ENCODE measurements at places on chromosomes 2 and 18. TPM values are rescaled to one million over a fixed set of nuclear protein-coding genes. Genes with fewer than 3 reads are reported as not detected.
A peak's percentile ranks its signal among the peaks of the same experiment; 100 is the strongest.

DNA sequence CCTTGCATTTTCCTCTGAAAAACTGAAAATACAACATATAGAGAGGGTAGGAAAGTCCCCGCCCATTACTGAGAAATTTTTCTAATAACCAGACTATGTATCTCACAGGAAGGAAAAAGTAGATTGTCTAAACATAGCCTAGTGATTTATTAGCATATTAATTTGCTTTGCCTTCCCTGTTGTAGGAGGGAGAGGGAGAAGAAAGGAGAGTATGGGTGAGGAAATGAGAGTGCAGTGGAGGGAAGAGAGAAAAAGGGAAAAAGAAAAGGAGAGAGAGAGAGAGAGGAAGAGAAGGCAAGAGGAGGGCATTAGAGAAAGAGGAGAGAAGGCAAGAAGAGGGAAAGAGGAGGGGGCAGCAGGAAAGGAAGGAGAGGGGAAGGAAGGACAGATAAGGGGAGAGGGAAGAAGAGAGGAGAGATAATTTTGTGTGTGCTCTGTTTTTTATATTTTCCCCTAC, 3.6 kb upstream of the KYNU start:
- DNase-seq, result no peak

DNA sequence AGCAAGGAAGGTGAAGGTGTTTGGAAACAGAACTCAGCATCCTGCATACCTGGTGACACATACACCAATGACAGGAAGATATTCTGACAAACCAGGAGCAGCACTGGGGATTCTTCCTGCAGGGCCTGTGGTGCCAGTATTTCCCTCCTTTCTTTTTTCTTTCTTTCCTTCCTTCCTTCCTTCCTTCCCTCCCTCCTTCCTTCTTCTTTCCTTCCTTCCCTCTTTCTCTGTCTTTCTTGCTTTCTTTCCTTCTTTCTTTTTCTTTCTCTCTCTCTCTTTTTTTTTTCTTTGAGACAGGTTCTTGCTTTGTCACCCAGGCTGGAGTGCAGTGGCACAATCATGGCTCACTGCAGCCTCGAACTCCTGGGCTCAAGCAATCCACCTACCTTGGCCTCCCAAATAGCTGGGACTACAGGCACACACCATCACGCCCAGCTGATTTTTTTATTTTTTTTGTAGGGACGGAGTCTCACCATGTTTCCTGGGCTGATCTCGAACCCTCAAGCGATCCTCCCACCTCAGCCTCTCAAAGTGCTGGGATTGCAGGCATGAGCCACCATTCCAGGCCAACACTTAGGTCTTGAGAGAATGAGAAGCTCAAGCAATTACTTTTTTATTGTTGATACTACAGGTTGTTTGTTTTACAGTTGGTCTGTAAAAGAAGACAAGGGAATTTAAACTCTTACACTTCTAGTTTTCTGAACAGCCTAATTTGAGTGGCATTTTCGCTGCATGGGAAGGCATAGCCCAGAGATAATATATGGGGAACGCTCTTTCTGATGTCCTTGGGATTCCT, 54.7 kb upstream of the GATA6 start:
- no peak for DNase-seq

DNA sequence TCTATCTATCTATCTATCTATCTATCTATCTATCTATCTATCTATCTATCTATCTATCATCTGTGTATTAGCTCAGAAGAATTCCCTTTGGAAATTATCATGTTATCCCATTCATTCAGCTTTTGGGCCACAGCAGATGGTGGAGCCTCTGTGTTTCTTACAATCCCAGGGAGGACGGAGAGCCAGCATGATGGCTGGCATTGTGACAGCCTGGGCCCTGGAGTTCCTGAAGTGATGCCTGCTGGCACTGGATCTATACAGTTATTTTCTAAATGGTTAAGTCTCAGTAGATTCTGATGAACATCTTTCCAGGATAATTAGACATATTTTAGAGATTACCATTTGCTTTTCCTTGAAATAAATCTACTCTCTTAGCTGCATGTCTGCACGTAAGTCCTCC, 385.4 kb upstream of the NXPH2 start:
- DNase-seq, result no peak

- no peak for DNase-seq
Observed at GRCh38 chr18:75089748-75090327, 119.1 kb downstream of the PTGR3 start.

- DNase-seq, result no peak
Observed at GRCh38 chr2:1870431-1870830, 126.1 kb upstream of the PXDN start.

DNA sequence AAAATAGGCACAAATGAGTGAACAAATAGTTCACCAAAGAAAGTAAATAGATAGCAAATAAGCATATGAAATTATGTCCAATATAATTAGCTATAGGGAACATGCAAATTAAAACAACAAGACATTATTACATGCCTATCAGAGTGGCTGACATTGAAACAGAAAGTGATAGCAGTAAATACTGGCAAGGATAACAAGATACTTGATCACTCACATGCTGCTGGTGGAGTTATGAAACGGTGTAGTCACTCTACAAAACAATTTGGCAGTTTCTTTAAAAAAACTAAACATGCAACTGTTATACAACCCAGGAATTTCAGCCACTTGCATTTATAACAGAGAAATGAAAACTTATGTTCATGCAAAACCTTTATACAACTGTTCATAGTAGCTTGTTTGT, 439.2 kb upstream of the ACVR2A start:
- no peak for DNase-seq

- no peak for DNase-seq
Observed at GRCh38 chr2:232038251-232038880, 76.9 kb downstream of the DIS3L2 start.

- DNase-seq, result no peak
Observed at GRCh38 chr2:31945572-31945935, 65.3 kb downstream of the MEMO1 start.

- peak; percentile 5 for DNase-seq
Observed at GRCh38 chr2:241767464-241768250, 9.0 kb upstream of the GAL3ST2 start.

DNA sequence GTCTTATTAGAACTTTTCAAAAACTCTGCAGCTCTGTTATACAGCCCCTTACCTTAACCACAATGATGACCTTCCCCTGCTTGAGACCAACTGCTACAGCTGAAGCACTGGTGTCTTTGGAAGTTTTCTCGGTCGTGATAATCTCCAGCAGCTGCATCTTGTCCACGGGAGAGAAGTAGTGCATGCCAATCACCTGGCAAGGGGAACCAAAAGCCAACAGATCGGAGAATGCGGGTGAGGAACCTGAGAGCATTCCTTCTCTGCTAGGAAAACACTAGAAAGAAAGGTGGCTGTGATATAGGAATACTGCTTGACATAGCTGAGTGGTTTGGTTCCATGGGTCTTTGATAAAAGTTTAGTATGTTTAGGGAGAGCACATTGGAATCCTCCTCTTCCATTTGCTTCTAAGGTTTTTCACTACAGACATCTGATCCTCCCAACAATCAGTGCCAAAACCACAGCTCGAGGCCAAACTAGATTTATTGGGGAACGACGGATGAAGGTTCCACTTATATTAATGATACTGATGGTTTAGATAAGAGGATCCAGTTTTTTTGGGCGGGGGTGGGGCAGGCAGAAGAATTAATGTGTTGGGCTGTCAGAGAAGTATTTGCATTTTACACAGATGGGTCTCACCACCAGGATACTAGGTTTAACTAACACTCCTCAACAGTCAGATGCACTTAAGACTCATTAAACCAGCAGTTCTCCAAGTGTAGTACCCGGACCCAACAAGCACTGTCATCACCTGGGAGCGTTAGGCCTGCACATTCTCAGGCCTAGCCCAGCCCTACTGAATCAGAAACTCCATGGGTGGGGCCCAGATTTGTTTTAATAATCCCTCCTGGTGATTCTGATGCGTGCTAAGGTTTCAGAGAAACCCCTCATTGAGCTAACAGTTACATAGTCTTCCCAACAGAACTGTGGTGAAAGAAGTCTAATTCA, 22.4 kb downstream of the GAREM2 start:
- no peak for DNase-seq

- no peak for DNase-seq
Observed at GRCh38 chr2:126765395-126765794, 109.4 kb downstream of the GYPC start.

- no peak for DNase-seq
Observed at GRCh38 chr2:118049816-118050140, 35.9 kb upstream of the CCDC93 start.

- DNase-seq, result no peak
Observed at GRCh38 chr18:33840212-33840593, 262.2 kb downstream of the ASXL3 start.

GRCh38 chr2:84817239-84817655, 63.6 kb downstream of the TRABD2A start:
- DNase-seq, result no peak

- no peak for DNase-seq
Observed at GRCh38 chr18:62399781-62400308, 74.7 kb downstream of the TNFRSF11A start.

GRCh38 chr18:38981389-38981788, 1415.8 kb upstream of the CELF4 start:
- no peak for DNase-seq

- no peak for DNase-seq
Observed at GRCh38 chr2:14751581-14751980, 119.1 kb downstream of the LRATD1 start.

DNA sequence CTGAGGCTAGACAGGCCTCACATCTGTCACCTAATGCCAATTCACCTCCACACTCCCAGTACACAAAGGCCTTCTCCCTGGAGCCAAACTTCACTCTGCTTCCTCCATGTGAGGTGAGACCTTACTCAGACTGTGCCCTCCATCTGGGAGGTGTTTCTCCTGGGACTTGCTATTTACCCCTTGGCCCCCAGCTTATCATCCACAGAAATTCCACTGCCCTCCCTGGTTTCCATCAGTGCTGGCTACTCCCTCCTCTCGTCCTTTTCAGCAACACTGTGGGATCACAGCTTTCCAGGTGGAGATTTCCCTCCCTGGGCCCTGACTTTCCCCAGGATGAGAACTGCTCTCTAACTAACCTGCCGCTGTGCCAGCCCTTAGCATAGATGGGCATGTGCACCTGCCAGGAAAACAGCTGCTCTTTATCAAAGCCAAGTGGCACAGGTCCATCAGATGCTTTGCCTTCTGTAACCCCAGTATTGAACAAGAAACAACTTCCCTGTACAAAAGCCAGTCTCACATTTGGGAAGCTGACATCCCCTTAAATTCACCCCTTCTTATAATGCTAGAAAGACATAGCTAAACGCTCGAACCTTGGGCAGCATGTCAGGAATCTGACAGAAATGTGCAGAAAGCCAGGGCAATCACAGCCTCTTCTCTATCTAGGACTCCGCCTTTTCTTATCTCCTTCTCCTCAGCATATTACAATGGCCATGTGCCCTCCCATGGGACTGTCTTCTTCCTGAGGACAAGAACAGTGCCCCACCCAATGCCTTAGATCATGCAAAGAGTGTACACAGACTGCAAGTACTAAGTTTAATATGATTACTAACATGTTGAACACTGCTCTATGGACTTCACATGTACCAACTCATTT, 535.5 kb upstream of the ID2 start:
- no peak for DNase-seq

GRCh38 chr18:26963292-26963691, 97.8 kb upstream of the AQP4 start:
- DNase-seq, result no peak

GRCh38 chr2:63975437-63976124, 43.6 kb downstream of the VPS54 start:
- DNase-seq, result no peak

DNA sequence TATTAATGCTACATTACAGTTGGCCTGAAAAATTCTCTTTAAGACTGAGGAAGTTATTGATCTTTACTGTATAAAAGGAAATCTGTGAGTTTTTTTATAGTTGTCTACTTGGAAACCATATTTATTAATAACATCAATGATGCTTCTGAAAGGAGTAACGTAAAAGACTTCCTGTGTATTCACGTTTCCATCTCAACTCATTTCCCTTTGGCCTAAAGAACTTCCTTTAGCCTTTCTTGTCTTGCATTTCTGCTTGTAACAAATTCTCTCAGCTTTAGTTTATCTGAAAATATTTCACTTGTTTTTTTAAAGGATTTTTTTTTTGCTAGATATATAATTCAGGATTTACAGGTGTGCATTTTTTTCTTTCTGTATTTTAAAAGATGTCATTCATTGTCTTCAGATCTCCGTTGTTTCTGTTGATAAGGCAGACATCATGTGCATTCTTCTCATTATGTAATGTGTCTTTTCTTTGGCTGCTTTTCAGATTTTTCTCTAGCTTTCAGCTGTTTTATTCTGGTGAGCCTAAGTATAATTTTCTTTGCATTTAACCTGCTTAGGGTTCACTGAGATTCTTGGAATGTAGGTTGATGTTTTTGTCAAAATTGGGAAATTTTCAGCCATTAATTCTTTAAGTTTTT, 159.0 kb upstream of the DAPL1 start:
- DNase-seq, result no peak

DNA sequence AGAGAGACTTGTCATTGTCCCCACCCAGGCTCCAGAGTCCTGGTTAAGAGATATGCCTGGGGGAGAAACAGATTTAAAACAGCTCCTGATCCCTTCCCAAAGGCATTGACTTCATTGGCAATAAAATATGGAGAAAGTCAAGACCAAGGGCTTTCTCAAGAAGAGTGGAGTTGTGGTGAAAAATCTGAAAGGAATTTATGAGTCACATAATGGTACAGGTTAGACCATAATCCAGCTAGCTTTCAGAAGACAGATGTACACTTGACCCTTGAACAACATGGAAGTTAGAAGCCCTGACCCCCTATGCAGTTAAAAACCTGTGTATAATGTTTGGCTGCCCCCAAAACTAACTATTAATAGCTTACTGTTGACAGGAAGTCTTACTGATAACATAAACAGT, 599.1 kb upstream of the SOX11 start:
- no peak for DNase-seq

GRCh38 chr2:100692381-100692780, 127.6 kb upstream of the NPAS2 start:
- no peak for DNase-seq

Gene PXDN
- 108 TPM for total RNA-seq

Gene CD207
- 0.33 TPM for total RNA-seq

Gene CHPF
- 58.9 TPM for total RNA-seq

Gene IL1F10
- total RNA-seq, result not detected

Gene SLC11A1
- total RNA-seq, result 17.9 TPM

Gene CCDC68
- 6.6 TPM for total RNA-seq

Gene RESP18
- not detected for total RNA-seq

Gene ATP5MC3
- total RNA-seq, result 125 TPM

Gene CHRND
- not detected for total RNA-seq

Gene INHBB
- total RNA-seq, result 60.6 TPM

Gene UGT1A3
- not detected for total RNA-seq

Gene ZNF521
- total RNA-seq, result 51.8 TPM

Gene VAMP8
- total RNA-seq, result 55.7 TPM

Gene TRABD2A
- 2.2 TPM for total RNA-seq

Gene EMILIN2
- 23.9 TPM for total RNA-seq

Gene NIF3L1
- 20.3 TPM for total RNA-seq

Gene SCN3A
- total RNA-seq, result 5.3 TPM

Gene ELOA2
- not detected for total RNA-seq

All from breast epithelium (tissue), 4 donors.